ENCODE measurements at places on chromosomes 5 and 9.

- no peak for DNase-seq
Observed at GRCh38 chr5:59838067-59838466, 55.5 kb downstream of the PDE4D start.

GRCh38 chr5:17241635-17242034 is 24.2 kb downstream of the BASP1 start:
- DNase-seq = no peak

- DNase-seq = no peak
Observed at GRCh38 chr9:133603135-133603927, 5.9 kb downstream of the FAM163B start.

DNA sequence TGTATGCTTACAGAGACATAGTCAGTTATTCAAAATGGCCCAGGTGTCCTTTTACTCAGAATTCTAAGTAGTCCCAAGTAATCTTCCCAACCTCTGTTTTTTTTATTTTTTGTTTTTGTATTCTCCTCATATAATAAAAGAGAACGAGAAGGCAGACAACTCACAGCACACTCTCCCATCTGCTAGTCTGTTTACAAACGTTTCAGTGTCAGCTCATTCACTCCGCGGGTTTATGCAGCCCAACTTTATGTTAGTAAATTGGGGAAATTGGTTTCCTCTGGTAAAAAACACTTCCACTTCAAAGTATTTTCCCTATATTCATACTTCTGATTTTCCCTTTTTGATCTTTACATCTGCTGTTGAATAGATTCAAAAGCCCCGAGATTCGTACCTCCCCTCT is 347.2 kb downstream of the EFNA5 start:
- DNase-seq = no peak

- DNase-seq = no peak
Observed at GRCh38 chr9:130159057-130159456, 13.1 kb upstream of the NCS1 start.

DNA sequence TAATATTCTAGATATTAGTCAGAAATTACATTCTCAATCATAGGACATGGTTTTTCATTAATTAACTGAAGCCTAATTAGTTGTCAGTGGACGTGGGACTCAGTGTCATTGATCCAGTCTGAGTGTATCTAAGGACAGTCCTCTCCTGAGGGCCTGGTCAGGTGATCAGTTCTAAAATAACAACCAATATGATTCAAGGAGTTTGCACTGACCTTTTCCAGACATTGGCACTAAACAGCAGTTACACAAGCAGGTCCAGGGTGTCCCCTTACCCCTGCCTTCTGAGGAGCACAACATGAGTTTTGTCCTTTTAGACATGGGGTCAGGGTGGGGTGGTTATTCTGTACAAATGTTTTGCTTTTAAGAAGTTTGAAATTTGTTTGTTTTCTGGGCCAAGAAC is 97.8 kb downstream of the CMYA5 start:
- no peak for DNase-seq

DNA sequence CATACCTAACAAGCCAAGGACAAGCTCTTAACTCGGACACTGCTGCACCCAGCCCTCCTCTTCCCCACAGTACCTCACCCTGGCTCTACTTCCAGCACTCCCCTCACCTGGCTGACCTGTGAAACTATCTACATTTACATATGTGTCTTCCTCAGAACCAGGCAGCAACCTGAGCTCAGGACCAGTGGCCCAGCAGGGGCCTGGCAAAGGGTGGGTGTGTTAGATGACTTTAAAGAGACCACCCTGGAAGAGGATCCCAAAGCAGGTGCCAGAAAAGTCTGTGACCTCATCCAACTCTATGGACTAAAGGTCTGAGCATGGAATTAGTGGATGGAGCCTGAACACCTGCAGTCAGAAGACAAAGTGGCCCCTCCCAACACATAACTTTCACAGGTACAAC is 400.9 kb downstream of the SPOCK1 start:
- DNase-seq = no peak

DNA sequence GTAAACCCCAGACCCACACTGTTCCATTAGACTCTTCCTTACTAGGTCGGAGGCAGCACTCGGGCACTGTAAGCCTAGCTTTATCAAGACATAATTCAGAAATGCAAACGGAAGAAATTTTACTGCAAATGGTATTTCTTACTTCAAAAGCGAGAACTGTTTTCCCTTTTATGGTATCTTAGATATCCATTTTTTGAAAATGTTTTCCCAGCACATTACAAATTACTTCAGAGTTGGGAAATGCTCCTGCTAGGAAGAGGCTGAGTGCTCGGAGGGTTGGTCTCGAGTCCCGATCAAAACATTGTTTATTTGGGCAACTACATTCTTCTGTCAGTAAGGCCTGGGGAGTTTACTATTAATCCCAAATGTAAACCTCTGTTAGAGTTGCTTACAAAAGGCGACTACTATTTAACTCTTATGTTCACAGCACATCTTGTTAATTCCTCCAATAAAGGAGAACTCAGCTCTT is 332.9 kb downstream of the CWC27 start:
- no peak for DNase-seq

DNA sequence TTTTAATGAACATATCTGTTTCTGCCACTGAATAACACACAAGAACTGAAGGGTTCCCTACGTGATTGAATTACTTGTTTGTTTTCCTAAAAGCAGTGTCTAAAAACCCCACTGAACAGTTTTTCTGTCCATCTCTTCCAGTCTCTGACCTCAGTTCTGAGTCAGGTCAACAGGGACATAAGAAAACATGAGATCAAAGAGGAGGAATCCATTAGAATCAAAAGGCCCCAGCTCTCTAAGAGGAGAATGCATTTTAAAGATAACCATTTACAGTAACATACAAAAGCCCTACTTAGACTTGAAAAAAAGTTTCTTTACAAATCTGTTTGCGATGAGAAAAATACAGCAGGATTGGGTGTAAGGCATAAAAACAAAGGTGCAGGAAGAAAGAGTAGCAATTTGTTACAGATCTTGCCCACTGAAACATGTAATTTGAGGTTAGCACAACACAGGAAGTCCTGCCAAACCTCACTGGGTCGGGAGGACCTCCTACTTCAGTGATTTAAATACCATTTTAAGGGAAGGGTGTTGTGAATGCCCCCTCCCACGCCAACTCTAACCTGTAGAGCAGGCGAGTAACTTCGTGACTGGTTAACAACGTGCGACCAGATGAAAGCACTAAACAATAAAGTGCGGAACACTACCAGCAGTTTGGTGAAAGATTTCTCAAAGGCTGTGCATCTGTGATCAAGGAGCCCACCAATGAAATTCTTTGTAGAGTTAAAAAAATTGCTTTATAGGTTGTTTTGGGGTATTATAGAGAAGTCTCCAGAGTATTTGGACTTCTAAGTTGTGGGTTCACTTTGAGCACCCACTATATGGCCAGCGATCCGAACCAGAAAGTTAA is 1.3 kb downstream of the QSOX2 start:
- peak; percentile 70 for DNase-seq

GRCh38 chr5:107232788-107233187 is 437.9 kb downstream of the EFNA5 start:
- DNase-seq = no peak

GRCh38 chr9:84773022-84773421 is 103.5 kb downstream of the NTRK2 start:
- DNase-seq = no peak

- DNase-seq = no peak
Observed at GRCh38 chr9:18906656-18907395, 126.2 kb downstream of the SAXO1 start.

- no peak for DNase-seq
Observed at GRCh38 chr5:77305222-77305846, 94.9 kb downstream of the PDE8B start.

DNA sequence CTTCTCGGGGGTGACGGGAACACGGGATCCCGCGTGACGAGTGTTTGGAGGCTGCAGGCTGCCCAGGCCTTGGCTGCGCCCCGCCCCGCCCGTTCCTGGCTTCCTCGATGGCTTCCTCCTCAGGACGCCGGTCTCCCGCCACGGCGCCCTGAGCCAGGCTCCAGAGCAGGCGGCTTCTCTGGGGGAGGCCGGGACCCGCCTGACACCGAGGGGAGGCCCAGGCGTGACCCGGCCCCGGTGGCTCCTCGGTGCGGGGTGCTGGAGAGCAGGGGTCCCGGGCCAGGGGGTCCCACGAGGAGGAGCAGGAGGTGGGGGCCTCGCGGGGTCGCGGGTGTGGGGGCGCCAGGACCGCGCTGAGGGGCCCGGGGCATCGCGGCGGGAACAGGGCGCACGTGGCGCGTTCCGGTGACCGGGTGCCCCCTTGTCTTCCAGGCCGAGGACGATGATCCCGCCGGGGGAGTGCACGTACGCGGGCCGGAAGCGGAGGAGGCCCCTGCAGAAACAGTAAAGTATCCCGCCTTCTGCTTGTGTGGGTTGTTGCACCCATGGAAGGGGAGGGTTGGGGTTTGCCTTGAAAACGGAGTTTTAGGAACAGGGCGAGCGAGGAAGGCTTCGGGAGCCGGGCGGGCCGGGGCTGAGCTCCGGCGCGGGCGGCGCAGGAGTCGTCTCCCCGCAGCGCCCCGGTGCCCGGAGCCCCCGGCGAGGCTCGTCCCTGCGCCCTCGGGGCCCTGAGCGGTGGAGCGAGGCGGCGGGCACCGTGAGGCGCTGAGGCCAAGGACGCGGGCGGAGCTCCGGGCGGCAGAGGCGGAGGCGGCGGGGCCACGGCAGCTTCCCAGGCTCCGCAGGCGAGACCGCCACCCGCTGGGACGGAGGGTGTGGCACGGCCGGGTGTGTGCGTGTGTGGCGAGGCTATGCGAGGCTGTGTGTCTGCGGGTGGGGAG is 22.2 kb downstream of the AHRR start:
- no peak for DNase-seq

- DNase-seq = no peak
Observed at GRCh38 chr5:17089690-17090089, 127.7 kb upstream of the BASP1 start.

GRCh38 chr9:130235558-130236435 is 29.8 kb upstream of the HMCN2 start:
- DNase-seq = peak; percentile 52

GRCh38 chr5:82952326-82952725 is 124.9 kb downstream of the TMEM167A start:
- DNase-seq = no peak

GRCh38 chr5:87780831-87781760 is 368.4 kb upstream of the CCNH start:
- peak; percentile 55 for DNase-seq

GRCh38 chr9:124887832-124888231 is 25.9 kb downstream of the ARPC5L start:
- no peak for DNase-seq

- no peak for DNase-seq
Observed at GRCh38 chr9:96034553-96035122, 159.1 kb downstream of the ERCC6L2 start.

DNA sequence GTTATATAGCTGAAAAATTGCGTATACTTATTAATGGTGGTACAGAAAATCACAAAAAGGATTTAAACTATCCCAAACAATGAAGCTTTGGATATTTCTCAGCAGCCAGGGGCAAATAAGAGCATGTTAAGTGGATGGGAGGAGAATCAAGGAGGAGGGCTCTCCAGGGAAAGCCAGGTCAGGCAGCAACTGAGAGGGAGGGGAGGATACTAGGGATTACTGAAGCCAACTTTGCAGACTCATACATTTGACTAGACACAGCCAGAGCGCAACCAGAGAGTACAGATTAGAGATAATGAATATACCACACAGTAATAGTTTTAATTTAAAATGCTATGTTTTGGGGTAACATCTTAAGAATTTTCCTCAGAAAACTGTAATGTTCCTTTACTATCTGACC is 360.2 kb downstream of the HCN1 start:
- DNase-seq = no peak

- DNase-seq = no peak
Observed at GRCh38 chr9:101427358-101427757, 8.2 kb downstream of the ALDOB start.

- DNase-seq = no peak
Observed at GRCh38 chr5:9455826-9456434, 89.9 kb downstream of the SEMA5A start.

DNA sequence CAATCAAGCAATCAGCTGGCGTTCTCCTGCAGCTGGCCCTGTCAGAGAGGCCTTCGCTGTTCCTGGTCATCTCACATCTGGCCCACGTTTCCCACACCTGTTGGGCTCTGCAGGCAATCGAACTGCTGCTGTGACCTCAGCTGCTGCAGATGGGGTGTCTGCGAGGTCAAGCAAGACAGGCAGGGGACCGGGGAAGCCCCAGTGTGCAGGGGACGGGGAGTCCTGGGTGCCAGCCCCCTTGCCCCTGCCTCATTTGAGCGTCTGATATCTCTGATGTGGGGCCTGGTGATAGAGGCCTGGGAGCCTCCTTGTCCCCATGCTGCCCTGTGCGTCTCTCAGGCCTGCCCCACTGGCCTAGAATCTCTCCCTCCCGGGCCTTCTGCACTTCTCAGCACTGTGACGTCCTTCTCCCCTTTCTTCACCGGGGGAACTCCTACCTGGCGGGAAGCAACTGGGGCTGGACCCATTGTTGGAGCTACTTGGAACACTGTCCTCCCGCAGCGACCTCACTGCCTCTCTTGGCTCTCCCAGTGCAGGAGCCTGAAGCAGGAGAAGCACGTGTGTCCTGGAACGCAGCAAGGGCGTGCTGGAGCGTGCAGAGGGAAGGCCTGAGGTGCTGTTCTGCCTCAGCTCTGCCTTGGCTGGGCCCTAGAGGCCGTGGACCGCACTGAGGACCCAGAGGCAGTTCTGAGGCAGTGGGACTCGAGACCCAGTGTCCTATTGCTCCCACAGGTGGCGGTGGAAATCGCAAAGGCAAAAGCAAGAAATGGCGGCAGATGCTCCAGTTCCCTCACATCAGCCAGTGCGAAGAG is 3.9 kb downstream of the GRK6 start:
- no peak for DNase-seq

DNA sequence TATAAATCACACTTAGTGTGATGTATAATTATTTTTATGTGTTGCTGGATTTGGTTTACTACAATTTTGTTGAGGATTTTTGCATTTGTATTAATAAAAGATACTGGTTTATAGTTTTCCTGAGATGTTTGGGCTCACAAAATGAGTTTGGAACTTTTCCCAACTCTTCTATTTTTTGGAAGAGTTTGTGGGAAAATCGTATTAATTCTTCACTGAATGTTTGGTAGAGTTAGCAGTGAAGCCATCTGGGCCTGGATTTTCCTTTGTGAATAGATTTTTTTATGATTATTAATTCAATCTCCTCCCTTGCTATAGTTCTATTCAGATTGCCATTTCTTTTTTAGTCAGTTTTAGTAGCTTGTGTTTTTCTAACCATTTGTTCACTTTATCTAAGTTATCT is 201.7 kb upstream of the NFIL3 start:
- DNase-seq = no peak

GRCh38 chr9:121439711-121440664 is 59.7 kb downstream of the GGTA1 start:
- DNase-seq = no peak

DNA sequence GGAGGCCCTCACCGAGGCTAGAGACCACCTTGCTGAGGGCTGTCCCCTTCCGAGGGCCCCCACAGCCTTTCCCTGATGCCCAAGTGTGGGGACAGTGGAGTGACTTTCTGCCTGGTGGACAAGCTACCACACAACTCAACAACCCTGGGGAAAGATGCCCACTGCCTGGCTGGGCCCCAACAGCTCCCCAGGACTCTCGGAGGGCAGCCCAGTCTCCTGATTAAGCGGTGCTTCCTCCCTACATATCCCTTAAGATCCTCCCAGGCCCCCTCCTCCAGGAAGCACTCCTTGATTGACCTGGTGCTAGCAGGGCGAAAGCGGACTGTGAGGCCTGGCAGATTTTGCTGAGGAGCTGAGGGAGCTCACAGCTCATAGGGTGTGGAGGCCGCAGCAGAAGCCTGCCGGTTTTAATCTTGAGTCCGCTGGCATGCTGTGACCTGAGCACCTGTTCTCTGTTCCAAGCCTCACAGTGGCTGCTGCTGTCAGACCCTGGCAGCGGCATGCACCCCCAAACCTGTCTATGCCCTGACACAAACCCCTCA is 2.2 kb downstream of the NSMF start:
- no peak for DNase-seq

GRCh38 chr5:59418808-59419207 is 474.7 kb downstream of the PDE4D start:
- no peak for DNase-seq

Data from stimulated activated CD8-positive, alpha-beta memory T cell treated with anti-CD3 and anti-CD28 coated beads, Interleukin-7, amount 100 ng/mL, for 4 hours (primary cell).